ENCODE measurements at places on chromosomes 1 and 21. TPM values are rescaled to one million over a fixed set of nuclear protein-coding genes. Genes with fewer than 3 reads are reported as not detected.

Gene GBP6
- total RNA-seq, result 0.11 TPM

DNA sequence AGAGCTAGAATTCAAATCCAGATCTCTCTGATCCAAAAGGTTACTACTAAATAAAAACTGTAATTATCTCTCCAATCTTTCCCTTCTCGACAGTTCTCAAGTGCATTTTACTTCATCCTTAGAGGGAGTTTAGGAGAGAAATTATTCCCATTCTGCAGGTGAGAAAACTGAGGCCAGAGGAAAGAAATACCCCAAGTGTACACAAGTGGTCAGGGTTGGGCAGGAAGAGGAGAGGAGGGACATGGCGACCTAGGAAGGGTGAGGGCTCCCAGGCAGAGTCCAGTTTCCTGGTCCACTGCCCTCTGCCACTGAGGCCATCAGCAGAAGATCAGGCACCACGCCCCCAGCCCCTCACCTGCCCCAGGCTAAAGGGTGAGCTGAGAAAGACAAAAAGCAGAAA, 127.1 kb upstream of the RUNX3 start:
- no peak for DNase-seq

DNA sequence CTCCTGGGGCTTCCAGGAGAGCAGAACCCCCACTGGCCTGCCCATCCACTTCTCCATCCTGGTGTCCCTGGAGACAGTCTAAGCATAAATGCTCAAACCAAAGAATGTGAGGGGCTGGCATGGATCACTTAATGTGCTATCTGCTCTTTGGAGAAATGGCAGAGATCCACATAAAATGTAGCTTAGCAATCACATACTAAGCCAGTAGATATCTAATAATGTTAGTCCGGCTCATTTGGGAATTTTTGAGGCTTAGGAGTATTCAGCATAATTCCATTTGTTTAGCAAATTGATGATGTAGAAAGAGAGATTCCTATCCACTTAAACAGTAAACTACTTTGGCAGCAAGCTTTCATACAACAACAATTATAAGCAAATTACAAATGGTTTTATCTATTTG, 90.7 kb downstream of the TENT5C start:
- no peak for DNase-seq

DNA sequence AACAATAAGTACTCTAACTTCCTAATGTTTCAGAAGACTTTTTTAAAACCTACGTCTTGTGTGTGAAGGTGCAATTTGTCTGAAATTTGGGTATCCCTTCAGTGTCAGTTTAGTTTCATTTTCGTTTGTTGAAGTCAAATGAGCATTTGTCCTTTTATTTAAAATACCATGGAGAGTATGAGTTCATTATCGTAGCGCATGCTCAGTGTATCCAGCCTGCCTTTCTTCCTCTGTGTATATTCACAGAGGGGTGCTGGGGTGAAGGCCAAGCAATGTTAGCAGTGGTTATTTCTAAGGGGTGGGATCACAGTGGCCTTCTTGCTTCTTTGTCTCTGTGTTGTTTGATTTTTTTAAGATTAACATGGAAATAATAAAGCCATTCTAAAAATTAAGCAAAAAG, 43.2 kb downstream of the CNN3 start:
- DNase-seq, result peak; percentile 62

GRCh38 chr1:18814425-18814824, 45.0 kb downstream of the TAS1R2 start:
- DNase-seq, result peak; percentile 39

Gene KRTAP25-1
- total RNA-seq, result not detected

DNA sequence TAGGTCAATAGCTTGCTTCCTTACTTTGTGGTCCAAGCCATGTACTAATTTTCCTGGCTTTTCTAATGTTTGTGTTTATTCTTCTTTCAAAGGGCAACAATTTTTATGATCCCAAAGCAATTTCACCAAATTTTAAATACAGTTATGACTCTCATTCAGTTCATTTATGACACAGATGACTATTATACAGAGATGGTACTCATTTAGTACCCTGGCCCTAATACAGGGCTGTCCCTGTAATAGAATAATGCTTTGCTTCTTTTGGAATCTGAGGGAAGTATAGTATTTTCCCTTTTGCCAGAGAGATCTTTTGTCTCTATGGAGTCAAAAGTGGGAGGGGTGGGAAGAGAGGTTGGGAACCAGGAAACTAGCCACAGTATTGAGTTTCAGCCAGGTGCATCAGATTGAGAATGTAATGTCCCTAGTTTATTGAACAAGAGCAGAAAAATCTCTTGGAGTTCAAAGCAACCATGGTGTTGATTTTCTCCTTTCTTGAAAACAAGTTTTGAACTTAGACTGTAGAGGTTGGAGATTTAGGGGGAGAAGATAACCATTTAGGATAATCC, 20.4 kb downstream of the DENND2D start:
- DNase-seq, result no peak

Gene LENEP
- total RNA-seq, result not detected

Gene RNF186
- not detected for total RNA-seq

DNA sequence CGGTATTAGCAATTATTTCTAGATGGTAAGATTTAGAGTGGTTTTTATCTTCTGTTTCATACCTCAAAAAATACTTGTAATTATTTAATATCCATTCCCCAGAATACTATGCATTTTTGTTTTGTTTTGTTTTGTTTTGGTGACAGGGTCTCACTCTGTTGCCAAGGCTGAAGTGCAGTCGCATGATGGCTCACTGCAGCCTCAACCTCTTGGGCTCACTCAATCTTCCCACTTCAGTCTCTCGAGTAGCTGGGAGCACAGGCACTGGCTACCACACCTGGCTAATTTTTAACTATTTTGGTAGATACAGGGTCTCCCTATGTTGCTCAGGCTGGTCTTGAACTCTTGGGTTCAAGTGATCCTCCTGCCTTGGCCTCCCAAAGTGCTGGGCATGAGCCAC, 252.7 kb downstream of the AKT3 start:
- no peak for DNase-seq

DNA sequence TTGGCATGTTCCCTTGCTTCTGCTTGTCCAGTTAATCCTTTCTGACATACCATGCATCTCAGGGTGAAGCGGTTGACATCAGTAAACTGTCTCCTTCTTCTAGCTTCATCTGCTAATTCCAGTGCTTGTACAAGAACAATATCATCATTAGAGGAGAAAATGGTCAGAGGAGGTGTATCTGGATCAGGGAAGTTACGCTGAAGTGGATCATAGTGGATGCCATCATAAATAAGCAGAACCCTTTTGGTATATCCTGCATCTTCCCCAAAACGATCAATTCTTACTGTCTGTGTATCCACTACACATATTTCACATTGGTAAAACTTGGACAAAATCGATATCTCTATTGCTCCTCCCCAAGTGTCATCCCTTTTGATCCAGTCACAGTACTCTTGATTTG, 2.0 kb downstream of the YOD1 start:
- no peak for DNase-seq

DNA sequence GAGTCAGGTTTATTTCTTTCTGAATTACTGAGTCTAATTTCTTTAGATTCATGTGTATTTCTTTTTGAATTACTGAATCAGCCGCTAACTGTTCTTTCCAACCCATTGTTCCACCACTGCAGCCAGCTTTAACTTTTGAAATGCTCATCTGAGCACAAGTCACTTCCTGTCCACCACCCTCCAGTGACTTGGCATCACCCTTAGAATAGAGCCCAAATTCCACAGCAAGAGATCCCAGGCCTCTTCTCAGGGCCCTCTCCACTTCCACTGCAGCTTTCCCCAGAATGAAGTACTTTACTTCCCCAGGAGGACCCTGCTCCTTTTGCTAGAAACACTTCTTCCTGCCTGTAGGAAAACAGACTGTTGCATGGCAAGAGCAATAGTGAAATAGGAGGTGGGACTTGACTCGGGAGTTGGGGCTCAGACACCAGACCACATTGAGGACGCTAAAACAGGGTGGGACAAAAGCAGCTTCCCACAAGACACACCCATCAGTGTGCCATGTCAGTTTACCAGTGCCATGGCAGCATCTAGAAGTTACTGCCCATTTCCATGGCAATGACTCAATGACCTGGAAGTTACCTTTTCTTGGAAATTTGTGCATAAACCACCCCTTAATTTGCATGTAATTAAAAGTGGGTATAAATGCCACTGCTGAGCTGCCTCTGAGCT, 56.5 kb upstream of the ADAR start:
- DNase-seq, result no peak

DNA sequence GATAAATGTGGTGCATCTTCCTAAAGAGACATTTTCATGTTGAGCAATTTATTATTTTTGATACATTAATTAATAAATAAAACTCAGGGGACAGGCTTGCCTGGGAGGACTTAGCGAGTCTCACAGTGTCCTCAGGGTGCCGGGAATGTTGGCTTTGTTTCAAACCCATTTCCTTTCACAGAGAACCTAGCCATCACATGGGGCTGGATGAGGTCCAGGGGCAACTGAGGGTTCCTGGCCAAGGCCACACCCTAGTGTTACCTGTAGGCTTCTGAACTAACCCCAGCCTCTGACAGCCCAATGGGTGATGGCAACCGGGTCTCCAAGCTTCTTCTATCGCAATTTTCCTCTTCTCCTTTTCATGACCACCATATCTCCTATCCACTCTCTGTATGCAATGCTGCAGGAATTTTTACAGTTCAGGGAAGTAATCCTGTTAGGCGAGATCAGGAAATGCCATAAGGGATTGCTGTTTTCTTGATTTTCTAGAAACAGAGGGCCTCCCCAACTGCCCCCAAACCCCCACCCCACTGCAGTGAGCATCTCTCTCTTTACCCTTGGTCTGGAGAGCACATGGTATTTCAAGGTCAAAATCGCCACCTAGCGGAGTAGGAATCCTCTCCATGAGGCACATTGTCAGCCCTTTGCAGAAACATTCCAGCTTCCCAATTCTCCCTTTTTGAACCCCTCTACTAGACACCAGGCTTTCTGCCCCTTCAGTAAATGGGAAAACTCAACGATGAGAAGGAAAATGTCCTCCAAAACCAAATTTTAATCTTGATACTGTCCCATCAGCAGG, 22.1 kb upstream of the SMYD3 start:
- no peak for DNase-seq

DNA sequence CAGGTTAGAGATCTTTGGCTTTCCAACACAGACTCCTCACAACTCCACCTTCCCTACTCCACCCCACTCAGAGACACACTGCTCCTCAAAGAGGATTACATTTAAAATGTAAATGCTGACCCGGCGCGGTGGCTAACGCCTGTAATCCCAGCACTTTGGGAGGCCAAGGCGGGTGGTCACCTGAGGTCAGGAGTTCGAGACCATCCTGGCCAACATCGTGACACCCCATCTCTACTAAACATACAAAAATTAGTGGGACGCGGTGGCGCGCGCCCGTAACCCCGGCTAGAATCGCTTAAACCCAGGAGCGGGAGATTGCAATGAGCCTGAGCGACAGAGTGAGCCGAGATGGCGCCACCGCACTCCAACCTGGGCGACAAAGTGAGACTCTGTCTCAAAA, 1.8 kb upstream of the ANP32E start:
- DNase-seq, result no peak

Gene TMPRSS15
- 0.03 TPM for total RNA-seq

Gene PLA2G5
- not detected for total RNA-seq

Gene LCE1F
- not detected for total RNA-seq

Gene CD84
- total RNA-seq, result not detected

- DNase-seq, result no peak
Measured at GRCh38 chr1:36807262-36807661, 227.1 kb downstream of the GRIK3 start.

DNA sequence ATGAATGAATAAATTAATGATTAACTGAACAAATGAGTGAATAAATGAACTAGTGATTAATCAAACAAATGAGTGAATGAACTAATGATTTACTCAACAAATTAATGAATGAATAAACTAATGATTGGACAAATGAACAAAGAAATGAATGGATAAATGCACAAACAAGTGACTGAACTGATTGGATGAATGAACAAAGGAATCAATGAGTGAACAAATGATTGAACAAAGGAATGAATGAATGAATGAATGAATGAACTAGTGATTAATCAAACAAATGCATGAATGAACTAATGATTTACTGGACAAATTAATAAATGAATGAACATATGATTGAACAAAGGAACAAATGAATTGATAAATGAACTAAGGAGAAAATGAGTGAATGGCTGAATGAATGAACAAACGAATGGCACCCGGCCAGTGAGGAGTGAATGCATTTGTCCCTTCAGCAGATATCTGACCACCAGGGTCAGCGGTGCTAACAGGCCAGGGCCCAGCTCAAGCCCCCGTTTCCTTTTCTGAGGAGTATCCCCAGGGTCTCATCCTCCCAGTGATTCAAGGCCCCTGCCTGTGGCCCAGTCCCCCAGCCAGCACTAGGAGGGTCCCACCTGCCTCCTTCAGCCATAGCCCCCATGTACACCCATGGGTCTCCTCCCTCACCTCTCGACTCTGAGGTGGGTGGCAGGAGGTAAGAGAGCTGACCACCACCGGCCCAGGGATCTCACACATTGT, 49.9 kb downstream of the WNT9A start:
- DNase-seq, result no peak

Gene KPRP
- total RNA-seq, result not detected

DNA sequence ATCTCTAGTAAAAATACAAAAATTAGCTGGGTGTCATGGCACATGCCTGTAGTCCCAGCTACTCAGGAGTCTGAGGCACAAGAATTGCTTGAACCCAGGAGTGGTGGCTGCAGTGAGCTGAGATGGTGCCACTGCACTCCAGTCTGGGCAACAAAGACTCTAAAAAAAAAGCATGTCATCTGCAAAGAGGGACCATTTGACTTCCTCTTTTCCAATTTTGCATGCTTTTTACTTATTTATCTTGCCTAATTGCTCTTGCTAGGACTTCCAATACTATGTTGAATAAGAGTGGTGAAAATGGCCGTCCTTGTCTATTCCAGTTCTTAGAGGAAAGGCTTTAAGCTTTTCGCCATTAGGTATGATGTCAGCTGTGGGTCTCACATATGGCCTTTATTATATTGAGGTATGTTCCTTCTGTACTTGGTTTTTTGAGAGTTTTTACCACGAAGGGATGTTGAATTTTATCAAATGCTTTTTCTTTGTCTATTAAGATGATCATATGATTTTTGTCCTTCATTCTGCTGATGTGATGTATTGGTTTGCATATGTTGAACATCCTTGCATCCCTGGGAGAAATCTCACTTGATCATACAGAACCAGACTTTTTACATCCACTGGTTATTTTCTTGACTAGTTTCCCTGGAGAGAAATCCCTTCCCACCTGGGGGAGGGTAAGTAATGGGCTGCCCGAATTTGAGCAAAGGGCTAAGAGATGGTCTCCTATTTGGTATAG, 17.0 kb upstream of the RAP1GAP start:
- DNase-seq, result no peak

DNA sequence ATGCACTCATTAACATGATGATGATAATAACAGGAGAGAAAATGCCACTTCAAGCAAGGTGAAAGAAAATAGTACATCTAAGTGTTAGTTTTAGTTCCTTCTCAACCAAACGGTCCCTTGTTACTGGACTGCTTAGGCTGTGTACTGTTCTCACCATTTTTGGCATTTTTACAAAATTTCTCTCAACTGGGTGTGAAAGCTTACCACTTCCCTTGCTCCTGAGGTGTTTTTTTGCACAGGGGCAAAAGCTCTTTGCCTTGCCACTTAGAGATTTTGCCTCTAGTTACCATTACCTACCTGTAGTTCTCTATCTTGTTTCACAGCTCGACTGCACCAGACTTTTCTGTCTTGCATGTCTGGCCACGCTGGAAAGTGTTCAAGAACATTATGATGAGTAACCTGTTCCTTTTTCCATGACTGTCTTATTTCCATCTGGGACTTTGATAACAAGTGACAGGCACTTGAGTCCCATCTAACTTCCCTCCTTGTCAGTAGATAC, 10.7 kb downstream of the NEK7 start:
- DNase-seq, result peak; percentile 26
